Cortex of kidney (tissue), 1 donor: ENCODE measurements at places on chromosomes 11 and 22.

DNA sequence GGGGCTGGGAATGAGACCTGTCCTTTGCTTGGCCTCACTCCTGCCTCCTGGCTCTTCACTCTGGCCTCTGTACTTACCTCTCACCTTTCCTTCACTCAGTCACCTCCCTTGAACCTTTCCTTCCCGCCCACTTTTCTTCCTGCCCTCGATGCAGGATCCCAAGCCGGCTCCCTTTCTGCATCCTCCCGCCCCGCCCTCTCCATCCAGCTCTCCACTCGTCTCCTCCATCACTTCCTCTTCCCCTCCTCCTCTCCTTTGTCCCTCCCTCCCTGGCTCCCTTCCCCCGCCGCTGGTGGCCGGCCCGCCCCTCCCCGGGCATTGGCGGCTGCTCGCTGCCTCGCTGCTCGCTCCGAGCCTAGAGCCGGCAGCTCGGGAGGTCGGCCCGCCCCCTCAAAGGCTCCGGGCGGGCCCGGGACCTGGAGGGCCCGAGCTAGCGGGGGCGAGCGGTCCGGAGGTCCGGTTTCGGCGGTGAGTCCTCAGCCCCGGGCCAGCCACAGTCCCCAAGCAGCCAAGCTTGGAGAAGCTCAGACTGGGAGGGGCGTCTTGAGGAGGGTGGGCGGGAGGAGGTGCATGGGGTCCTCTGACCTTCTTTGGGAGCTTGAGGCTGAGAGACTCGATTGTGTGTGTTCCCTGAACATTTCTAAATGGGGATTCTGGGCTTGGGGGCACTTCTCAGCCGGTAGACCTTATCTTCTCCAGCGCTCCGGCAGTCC is 13.8 kb downstream of the PHLDB1 start:
- no peak for DNase-seq

GRCh38 chr11:27282806-27283205 is 80.2 kb downstream of the CCDC34 start:
- DNase-seq = no peak

DNA sequence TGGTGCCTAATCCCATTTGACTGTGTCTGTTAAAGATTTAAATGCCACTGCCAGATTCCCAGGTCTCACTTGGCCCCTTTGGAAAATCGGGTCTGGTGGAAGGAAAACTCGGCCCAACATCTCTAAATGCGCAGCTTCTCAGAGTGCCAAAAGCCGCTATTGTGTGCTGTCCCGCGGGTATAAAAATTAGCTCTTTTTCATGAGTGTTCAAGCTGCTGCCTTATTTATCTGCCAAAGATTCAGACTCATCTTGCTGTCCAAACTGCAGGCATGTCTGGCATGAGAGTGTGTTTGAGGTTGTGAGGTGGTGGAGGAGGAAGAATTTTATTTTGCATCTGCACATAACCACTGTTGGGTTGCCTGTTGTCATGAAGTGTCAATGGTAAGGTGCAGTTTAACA is 91.4 kb downstream of the NELL1 start:
- DNase-seq = no peak

GRCh38 chr11:20626279-20626678 is 26.9 kb downstream of the SLC6A5 start:
- DNase-seq = no peak

DNA sequence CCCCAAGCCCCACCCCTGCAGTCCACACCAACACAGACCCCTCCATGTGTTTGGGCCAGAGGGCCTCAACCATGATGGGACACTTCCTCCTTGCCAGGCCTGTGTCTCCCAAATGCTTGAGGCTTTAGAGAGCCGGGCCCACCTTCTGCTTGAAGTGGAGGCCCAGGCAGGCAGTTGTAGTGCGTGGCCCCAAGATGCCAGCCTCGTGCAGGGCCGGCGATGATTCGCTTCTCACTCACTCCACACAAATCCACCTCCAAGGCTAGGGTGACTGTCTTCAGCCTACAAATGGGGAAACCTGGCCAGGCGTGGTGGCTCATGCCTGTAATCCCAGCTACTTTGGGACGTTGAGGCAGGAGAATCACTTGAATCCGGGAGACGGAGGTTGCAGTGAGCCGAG is 5.7 kb downstream of the PRR5 start:
- DNase-seq = no peak

GRCh38 chr22:16824716-16825687 is at the start of gene XKR3:
TSS of gene XKR3 (minus strand) at chr22:16825411. CDS start at chr22:16808073, 17,338 bp downstream.
- no peak for DNase-seq

DNA sequence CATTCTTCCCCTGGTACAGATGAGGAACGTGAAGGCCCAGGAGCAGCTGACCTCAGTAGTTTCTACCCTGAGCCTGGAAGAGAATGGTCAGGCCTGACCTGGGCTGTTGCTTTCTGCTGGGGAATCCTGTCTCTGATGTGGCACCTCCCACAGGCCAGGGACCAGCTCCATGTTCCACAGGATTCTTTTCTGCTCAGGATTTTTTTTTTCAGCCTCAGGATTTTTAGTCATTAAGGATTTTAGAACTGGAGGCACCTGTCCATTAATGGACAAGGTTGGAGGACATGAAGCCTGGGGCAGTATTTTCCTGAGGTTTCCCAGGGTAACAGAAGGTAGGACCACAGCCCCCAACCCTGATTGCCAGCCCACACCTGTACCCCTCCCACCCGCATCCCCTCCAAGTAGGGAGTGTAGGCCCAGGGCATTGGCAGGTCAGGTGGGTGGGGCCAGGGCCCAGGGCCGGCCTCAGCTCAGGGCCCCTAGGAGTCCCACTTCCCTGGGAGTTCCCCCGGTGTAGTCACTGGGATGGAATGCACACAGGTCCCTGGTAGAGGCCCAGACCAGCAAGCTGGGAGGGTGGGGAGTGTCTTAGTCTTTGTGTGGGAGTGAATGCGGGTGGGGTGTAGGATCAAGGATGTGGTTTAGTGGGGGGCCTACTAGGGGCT is 16.1 kb downstream of the BIK start:
- no peak for DNase-seq

DNA sequence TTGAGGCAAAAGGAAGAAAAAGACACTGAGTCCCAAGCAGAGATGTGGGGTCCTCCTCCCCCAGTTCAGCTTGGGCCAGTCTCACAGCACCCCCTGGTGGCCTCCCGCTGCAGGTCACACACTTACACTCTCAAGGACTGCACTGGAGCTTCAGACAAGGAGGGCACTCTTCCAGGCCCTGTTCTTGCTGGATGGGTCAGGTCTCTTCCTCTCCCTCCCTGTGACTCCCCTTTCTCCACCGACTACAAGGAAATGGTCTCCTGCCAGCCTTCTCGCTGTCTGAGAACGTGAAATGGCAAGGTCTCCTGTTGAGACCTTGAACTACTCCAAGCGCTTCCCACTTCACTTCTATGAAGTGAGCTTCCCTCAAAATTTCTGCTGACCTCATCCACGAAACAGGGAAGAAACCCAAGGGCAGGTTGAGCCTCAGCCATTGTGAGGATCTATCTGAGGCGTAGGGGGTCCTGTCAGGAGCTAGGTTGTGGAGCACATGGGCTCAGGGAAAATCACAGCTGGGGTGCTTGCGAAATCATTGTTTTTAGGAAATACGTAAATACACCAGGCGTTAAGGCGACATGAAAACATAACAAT is 11.2 kb upstream of the IGLL1 start:
- DNase-seq = no peak

GRCh38 chr22:25406510-25407210 is 157.8 kb upstream of the GRK3 start:
- DNase-seq = no peak

DNA sequence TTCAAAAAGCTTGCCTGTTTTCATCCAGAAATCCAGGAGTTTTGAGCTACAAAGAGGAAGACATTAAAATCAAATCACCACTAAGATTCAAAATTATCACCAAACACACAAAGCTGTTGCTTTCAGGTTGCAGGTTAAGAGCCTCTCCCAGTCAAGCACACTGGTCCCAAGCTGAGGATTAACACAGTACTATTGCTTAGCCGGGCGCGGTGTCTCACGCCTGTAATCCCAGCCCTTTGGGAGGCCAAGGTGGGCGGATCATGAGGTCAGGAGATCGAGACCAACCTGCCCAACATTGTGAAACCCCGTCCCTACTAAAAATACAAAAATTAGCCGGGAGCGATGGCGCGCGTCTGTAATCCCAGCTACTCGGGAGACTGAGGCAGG is 1165.1 kb downstream of the LRRC4C start:
- no peak for DNase-seq

DNA sequence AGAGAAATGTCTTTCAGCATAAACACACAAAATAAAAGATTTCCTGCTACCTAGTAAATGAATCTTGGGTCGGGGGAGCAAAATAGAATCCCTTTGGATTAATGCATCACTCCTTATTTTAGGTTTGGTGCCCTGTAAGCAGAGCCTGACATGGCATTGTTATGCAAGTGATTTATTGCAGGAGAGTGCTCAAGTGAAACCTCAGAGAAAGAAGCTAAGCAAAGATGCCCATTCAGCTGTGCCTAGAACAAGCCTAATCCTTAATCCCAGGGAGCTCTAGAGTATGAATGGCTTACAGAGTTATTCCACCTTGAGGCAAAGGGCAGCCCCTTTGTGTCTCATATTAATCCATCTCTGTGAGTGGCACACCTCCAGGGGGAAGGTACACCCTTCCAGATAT is 21.1 kb downstream of the C11orf87 start:
- DNase-seq = no peak

DNA sequence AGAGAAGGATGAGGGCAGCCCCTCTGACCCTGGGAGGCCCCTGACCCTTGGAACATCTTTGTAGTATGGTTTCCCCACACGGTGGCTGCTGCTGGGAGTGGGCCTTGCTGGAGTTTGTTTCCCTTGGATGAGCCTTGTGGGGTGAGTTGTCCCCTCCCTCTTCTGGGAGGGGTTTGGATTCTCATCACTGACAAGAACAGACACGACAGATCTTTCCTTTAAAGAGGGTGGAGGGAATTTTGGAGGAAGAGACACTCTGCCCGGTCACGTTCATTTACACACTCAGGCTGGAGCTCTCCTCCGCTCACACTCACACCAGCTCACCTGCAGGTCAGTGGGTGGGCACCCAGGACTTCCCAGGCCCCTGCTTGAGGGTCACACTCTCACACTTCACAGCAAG is 31.7 kb downstream of the POU2F3 start:
- DNase-seq = no peak

DNA sequence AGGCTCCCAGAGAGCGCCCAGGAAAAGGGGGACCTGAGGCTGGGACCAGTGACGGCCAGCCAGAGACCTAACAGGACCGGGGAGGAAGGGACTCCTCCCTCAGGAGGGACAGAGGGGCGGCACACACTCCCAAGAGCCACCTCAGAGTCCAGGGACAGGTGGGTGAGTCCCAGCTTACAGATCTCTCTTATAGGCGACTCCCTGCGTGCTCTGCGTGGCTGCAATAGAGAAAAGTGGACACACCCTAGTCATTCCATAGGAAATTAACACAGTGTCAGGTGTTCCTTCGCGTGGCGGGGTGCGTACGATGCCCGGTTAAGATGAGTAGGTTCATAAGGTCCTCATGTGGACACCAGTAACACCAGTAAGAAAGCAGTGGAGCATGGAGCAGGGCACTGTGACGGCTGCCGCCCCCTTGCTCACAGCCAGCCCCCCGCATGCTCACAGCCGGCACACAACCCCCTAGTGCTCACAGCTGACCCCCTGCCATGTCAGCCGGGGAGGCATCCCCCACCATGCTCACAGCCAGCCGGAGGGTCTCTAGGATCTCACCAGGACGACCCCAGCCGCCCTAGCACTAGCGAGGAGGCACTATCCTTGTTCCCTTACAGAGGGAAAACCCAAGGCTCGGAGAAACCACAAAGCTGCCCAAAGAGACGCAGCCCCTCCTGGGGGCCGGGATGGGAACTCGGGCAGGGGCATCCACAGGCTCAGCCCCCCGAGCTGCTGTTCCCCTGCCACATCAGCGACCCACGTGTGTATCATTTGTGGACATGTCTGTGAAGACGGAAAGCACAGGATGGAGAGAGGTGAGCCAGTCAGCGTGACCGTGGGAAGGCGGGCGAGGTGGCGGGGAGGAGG is 426.8 kb downstream of the TBC1D22A start:
- DNase-seq = no peak

GRCh38 chr11:75931124-75931523 is 116.1 kb downstream of the UVRAG start:
- no peak for DNase-seq

DNA sequence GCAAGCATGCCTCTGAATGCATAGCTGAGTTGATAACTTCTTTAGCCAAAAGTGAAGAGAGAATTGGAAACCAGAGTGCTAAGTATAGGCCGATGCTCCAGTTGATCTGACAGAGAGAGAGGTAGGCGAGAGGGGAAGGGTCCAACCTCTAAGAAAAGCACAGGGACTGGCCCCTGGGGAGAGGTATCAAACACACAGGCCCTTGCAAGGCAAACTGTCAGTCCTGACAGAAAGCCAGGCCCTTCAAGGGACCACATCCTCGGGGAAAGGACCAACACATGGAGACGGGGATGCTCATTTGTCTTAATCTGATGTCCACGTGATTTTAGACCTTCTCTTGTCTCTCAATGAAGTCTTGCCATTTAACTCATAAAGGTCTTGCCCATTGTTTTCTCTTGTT is 43.9 kb upstream of the SPATA19 start:
- DNase-seq = no peak

DNA sequence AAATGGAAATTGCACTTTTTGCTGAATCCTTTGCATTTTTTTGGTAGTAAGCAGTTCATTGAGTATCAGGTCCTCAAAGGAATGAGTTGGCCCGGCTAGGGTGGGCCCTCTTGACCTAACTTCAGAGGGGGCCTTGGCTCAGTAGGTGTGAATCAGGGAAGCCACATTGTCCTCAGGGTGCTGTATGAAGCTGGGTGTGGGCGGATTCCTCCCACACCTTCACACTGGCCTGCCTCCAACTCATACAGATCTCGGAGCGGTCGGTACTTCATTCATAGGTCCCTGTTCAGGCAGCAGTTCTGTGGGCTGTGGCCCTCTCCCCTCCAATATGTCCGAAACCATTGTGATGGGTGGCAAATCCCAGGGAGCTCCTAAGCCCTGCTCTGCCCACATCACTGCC is 47.4 kb upstream of the OR4B1 start:
- no peak for DNase-seq

DNA sequence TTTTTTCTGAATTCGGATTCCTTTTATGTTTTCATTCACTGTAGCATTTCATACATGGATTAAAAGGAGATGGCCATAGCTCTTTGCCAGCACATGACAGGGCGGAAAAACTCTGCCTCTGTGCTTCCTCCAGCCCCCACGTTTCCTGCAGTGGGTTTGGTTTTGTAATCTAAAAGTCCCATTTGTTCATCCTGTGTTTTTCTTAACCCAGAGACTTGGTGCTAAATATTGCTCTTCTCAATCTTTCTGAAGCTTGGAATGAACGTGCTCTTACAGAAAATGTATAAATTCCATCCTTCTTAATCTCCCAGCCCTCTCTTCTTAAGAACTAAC is 89.9 kb downstream of the PPP6R3 start:
- no peak for DNase-seq

DNA sequence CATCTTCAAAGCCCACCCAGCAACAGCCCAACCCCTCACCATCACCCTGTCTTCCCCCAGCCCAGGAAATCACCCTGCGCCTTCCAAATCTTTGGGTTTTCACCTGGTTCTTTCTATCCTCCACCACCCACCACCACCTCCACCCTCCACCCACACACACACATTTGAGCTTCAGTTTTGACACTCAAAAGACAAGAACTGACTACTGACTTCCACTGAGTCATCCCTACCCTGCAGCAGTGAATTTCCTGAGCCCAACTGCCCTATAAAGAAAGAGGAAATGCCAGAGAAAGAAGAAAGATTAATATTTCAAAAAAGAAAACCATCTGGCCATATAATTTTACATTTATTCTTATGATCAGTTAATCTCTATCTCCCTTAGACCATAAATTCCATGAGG is 137.5 kb downstream of the CHST1 start:
- no peak for DNase-seq

- no peak for DNase-seq
Observed at GRCh38 chr11:63765688-63766241, 2.8 kb downstream of the ZFTA start.

- DNase-seq = no peak
Observed at GRCh38 chr22:20138868-20139267, 7.3 kb downstream of the ZDHHC8 start.
